ENCODE measurements at places on chromosomes 16 and 17. TPM values are rescaled to one million over a fixed set of nuclear protein-coding genes. Genes with fewer than 3 reads are reported as not detected.
A peak's percentile ranks its signal among the peaks of the same experiment; 100 is the strongest.

Gene OTOP3
- not detected for total RNA-seq

Gene CD7
- not detected for total RNA-seq

Gene CMTM3
- 49.2 TPM for total RNA-seq

DNA sequence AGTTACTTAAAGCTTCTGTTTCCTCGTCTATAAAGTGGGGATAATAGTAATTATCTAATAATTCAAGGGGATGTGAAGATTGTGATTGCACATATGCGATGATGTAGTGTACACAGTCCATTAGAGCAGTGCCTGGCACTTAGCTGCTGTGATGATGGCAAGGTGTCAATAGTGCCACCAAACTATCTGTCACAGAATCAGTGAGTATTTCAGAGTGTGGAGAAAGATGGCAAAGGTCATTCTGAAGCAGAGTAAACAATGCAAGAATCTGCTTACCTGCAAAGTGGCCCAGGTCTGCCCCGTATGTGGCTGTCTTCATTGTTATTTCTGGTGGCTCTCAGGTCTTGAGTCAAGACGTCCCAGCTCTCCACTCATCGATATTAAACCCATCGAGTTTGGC is 15.1 kb downstream of the SYT17 start:
- no peak for DNase-seq

Gene C16orf95
- total RNA-seq = 23.2 TPM

DNA sequence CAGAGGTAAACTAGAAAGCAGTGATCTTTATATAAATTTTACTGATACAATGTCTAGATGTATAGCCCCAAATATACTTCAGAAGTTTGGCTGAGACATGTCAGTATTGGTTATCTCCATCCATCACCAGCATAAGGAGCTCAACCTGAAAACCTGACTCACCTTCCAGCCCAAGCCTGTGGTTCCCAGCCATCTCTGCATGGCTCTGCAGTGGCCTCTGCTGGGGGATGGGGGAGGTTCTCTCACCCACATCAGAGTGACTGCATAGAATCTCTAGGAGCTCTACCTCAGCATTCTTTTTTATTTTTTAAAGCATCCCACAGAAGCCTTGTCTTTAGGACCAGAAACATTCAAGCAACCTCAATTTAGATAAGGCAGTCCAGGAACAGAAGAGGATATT is 27.3 kb downstream of the USP7 start:
- DNase-seq = peak; percentile 26

DNA sequence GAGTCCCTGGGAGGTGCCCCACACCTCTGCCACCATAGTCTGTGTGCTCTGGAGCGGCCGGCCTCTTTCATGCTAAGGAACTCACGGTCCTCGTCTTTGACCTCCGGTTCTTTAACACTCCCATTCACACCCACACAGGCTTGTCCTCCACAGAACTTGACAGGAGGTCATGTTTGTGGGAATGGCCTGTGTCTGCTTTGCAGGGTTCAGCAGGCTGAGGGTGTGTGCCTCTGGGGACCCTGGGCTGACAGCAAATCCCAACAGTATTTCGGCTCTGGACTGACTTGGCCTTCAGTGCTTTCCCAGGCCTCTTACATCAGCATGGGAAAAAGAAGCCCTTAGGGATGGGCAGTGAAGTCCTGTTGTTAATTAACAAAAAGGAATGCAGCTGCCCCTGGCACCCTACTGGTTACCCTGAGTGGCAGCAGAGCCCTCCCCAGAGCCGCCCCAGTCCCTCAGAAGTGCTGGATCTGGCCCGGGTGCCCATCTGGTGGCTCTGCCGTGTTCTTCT is 35.4 kb upstream of the ADORA2B start:
- DNase-seq = peak; percentile 49

Gene TNFRSF13B
- not detected for total RNA-seq

Gene TMEM235
- total RNA-seq = not detected
